ENCODE measurements at places on chromosomes 11 and 22.

DNA sequence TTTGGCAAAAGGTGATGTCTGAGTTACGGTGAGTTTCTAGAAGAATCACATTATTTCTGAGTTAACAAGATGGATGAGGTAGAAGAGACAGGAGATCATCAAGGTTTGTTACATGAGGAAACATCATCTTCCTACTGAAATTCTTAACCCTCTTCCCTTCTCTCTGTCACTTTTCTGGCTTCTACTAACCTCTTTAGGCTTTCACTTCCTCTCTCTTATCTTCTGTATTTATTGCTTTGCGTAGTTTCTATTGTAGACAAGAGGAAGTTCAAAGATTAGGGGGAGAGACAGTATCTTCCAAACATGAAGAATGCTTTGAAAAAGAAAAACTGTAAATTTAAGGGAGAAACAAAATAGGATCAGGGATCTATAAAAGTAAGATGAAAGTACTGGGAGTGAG is 75.4 kb downstream of the TRPC6 start:
- DNase-seq, result no peak

- no peak for DNase-seq
These were observed 100.8 kb downstream of the EHF start for GRCh38 chr11:34721646-34722045.

- no peak for DNase-seq
These were observed 3.9 kb upstream of the GCAT start for GRCh38 chr22:37803639-37804351.

DNA sequence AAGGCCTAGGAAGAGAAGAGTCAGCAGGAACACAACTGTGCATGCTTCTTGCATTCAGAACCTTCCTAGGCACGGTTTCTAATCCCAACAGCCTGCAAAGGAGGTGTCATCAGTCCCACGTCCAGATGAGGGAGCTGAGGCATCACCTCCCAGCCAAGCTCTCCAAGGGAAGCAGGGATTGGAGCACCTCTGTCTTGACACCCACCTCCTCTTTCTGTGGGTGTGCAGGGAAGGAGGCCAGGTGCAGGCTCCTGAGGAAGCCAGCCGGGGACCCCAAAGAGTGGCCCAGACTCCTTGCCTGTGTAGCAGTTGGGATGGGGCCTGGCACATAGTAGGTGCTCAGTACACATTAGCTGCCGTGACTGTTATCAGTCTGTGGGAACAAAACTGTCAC is 2.0 kb downstream of the PNPLA5 start:
- DNase-seq, result no peak

DNA sequence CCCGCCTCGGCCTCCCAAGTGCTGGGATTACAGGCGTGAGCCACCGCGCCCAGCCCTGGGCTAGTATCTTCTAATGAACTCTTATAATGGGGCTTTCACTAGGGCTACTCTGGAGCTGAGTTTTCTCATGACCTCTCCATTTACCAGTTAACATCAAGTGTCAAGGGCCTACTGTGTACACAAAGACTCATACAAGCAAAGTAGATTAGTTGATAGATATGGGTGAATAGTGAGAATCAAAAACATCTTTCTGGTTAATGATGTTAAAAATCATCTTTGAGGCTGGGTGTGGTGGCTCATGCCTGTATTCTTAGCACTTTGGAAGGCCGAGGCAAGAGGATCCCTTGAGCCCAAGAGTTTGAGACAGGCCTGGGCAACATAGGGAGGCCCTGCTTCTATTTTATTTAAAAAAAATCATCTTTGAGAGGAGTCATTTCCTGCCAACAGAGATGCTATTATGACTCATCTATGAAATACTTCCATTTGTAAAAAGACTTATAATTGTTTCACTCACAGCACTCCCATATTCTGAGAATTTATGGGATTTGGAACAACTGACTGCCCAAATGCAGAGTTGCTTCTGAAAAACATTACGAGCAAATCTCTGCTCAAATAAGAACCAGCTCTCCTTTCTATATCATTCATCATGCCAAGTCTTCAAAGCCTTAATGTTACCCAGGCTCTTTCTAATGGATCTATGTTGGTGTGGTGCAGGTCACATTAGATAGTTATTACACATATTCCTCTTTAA is 57.0 kb downstream of the GDPD4 start:
- no peak for DNase-seq
